ENCODE measurements at places on chromosomes 7 and 10. TPM values are rescaled to one million over a fixed set of nuclear protein-coding genes. Genes with fewer than 3 reads are reported as not detected.
A peak's percentile ranks its signal among the peaks of the same experiment; 100 is the strongest.

Gene KIAA1217
- 74.8 TPM for total RNA-seq

Gene CAMK2B
- total RNA-seq, result 1.2 TPM

Gene NXPH1
- total RNA-seq, result not detected

Gene OR9A2
- not detected for total RNA-seq

Gene SP8
- total RNA-seq, result not detected

DNA sequence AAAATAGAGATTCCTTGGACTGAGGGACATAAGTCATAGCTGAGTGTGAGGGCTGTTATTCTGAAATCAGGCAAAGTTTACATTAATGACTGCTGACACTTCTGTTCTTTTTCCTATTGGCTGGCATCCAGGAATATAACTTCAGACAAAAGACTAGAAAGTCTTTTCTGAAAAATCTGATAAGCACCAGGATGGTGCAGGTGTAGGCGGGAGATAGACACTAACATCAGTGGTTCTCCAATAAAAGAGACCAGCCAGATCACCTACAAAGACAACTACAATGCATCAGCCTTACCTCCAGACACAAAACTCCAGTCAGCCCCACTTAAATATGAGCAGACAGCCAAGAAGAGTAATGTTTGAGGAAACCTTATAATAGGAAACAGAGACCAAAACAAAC, 168.3 kb upstream of the LRGUK start:
- no peak for DNase-seq

- peak; percentile 35 for DNase-seq
Measured at GRCh38 chr10:80542053-80542452, 4.4 kb downstream of the SH2D4B start.

DNA sequence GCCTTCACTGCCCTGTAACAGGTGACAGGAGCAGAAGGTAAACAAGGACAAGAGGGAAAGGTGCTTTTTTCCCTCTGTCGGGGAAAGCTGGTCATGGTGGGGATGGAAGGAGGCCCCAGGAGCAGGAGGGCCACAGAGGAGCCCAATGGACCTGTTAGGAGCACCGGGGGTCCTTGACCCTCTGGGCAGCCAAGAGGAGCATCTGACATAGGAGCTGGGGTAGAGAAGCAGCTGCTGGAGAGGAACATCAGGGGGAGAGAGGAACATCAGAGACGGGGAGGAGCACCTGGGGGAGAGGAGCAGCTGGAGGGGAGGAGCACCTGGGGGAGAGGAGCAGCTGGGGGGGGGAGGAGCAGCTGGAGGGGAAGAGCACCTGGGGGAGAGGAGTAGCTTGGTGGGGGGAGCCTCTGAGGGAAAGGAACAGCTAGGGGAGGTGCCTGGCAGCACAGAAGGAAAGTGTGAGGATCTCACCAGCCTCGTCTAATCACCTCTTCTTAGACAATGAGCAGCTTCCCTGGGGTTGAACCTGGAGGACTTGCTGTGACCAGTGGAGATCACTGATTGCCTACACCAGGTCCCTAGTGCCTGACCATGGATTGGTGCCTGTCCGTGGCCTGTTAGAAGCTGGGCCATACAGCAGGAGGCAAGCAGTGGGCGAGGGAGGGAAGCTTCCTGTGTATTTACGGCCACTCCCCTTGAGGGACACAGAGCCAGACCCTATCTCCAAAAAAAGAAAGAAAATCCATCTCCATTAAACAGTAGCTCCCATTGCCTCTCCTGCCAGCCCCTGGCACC, 37.6 kb downstream of the JAKMIP3 start:
- DNase-seq, result peak; percentile 59

DNA sequence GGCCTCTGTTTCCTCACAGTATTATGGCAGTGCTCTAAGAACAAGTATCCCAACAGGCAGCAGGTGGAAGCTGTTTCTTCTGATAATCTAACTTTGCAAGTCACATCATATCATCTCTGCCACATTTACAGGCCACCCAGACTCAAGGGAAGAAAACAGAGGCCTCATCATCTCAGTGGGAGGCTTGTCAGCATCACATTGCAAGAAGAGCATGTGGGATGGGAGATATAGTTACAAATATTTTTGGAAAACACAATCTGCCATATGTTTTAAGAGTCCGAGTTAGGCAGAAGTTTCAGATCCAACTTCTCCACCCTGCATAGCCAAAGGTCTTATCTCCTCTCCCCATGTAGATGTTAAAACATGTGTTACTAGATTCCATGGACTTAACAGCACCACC, 130.4 kb upstream of the PDE1C start:
- DNase-seq, result no peak

- no peak for DNase-seq
Measured at GRCh38 chr7:23685731-23686130, 5.7 kb downstream of the FAM221A start.

All from mesenteric fat pad (tissue), 1 donor.